ENCODE measurements at places on chromosomes 5 and 9.

GRCh38 chr5:124905256-124906130 is 159.1 kb upstream of the ZNF608 start:
- no peak for DNase-seq

- no peak for DNase-seq
Observed at GRCh38 chr9:89430995-89431394, 66.9 kb downstream of the SEMA4D start.

GRCh38 chr5:159497221-159497620 is 166.9 kb upstream of the IL12B start:
- DNase-seq = no peak

GRCh38 chr5:140881889-140882590 is at the start of gene PCDHA13:
TSS of gene PCDHA13 (plus strand) at chr5:140882124. CDS start at chr5:140882269, 145 bp downstream.
- DNase-seq = no peak

GRCh38 chr9:7265181-7265580 is 507.4 kb downstream of the KDM4C start:
- DNase-seq = no peak

DNA sequence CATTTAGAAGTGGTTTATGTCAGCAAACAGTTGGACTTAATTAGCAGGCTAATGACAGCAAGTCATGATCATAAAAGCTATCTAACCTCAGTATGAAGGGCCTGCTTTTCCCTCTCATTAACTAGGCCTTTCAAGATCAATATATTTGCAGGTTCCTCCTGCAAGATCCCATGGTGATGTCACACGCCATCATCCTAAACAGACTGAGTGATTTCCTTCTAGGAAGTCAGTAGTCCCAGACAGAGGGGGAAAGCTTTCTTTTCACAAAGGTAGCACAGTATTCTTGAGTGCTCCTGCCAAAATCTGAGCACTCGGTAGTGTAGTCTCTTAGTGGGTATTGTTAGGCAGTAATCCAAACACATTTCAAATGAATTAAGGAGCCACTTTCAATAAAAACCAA is 52.5 kb downstream of the UIMC1 start:
- no peak for DNase-seq

DNA sequence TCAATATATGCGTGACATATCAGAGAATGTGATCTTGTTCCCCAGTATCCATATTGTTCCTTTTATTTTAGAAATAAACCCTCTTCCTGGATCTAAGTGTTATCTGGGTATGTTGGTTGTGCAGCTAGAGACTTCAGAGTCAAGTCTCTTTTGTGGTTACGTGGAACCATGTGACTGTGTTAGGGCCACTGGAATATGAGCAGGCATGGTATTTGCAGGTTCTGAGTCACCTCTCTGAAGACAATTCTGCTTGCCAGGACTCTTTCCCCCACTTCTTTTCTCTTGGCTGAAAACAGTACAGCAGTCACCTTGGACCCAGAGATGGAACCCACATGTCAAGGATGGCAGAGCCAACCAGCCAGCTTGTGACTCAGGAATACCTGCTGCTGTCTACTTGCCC is 59.7 kb downstream of the ATP10B start:
- DNase-seq = no peak

- DNase-seq = no peak
Observed at GRCh38 chr9:73780916-73781315, 629.3 kb downstream of the ANXA1 start.

DNA sequence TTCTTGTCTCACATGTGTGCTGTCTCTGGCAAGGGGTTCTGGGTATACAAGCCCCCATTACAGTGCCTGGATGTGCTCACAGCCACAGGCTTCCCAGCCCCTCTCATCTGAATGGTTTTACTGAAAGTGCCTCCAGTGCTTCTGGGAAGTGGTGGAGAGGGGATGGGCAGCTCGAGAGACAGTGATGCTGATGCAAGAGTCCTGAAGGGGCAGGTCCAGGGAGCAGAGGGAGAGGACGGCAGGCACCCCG is 93.5 kb downstream of the PHF2 start:
- DNase-seq = no peak

GRCh38 chr5:74421377-74421776 is 219.2 kb downstream of the ENC1 start:
- no peak for DNase-seq

DNA sequence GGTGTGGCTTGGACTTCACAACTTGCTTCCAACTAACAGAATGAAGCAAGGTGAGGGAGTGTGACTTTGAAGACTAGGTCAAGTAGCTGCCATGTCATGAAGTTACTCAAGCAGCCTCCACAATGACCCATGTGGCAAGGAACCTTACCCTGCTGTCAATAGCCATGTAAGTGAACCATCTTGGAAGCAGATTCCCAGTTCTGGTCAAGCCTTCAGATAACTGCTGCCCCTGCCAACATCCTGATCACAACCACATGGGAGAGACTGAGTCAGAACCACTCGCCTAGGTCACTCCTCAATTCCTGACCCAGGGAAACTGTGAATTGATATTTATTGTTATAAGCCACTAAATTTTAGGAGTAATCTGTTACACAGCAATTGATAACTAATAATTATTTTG is 10.9 kb downstream of the ZCCHC10 start:
- DNase-seq = no peak

GRCh38 chr5:131981516-131981915 is 29.9 kb downstream of the ACSL6 start:
- no peak for DNase-seq

- no peak for DNase-seq
Observed at GRCh38 chr9:98850851-98851729, 43.6 kb downstream of the GALNT12 start.

DNA sequence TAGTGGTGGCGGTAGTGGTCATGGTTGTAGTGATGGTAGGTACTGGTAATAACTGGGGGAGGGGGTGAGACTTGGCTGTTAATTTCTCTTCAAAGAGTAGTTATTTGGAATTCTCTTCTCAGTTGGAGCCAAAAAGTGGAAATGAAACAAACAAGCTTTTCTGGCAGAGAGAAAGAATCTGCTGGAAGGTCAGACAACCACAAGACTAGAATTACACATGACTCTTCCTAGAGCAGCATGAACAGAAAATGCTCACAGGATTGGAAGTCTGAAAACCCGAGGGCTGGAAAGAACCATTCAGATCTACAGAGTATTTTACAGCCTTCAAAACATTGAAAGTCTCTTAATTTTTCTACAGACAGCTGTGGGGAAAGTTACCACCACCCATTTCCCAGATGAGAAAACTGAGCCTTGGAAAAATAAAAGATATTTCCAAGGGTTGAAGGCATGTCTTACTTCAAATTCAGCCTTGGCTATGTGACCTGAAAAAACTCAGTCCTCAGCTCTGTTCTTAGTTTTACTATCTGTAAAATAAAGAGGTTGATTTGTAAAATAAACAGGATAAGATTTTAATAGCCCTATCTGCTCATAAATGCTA is 42.9 kb upstream of the TRIM32 start:
- no peak for DNase-seq
